Activated naive CD4-positive, alpha-beta T cell (primary cell): ENCODE measurements at places on chromosomes 6 and 20.

DNA sequence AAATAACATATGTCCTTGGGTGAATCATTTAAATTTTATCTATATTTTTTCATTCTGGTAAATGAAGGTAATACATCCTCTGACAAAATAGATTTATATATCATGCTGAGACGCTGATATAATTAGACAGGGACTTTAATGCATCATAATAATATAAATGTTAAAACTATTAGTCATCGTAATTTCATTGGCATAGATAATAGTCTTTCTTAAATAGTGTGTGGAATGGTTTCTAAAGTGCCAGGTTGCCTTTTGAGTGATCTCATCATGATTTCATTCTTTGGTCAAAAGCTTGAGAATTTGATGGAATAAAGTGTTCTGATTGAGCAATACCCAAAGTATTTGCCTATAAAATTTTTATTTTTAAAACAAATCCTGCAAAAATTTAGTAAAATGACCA is 43.2 kb upstream of the BMP5 start:
- no peak for DNase-seq

GRCh38 chr6:52754443-52754842 is 8.8 kb downstream of the GSTA2 start:
- DNase-seq = no peak

DNA sequence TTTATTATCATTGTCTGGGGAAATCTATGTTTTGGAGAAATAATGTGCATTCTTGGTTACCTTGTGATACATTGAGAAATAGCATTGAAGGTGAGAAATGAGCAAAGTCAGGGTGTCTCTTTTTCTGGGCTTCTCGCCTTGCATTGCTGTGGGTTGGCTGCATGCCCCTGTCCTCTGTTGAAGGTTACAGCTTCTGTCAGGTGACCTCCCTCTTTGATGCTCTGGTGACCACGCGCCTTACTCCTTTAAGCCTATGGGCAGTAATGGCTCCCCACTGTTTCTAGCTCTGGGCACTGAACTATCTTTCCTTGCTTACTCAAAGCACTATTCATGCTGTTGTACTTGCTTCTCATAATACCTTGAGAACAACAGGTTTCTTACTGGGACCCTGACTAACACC is 14.6 kb downstream of the ADGRB3 start:
- DNase-seq = no peak

- no peak for DNase-seq
Measured at GRCh38 chr6:134003542-134003951, 48.9 kb downstream of the SLC2A12 start.

GRCh38 chr6:110102411-110102810 is 77.1 kb downstream of the WASF1 start:
- DNase-seq = no peak

DNA sequence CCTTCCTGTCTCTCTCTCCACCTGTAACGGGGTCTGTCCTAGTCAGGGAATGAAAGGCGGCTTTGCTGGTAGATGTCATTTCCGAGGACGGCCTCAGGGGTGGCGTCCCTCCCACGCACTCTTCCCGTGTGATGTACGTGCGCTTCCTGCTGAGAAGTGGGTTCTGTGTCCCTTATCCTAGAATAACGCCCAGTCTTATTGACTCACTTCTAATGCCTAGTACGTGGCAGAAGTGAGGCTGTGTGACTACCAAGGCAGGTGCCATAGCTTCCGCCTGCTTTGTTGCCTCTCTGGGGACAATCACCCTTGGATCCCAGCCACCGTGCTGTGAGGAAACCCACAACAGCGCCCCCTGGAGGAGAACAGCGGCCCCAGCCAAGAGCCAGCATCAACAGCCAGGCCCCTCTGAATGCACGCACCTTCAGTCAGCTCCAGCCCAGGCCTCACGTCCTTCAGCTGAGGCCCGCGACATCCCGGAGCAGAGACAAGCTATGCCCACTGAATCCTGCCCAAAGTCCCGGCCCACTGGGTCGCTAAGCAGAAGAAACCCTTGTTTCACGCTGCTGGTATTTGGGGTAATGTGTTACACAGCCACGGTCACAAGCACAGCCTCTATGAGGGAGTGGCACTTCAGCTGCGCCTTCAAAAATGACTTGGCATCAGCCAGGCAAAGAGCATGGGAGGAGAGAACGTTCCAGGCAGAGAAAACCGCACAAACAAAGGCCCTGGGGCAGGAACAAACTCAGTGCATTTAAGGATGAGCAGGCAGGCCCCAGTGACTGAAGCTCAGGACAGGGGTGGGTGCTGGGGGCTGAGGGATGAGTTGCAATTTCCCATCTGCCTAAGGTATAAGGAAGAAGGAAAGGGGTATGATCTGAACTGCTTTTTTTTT is 224.2 kb downstream of the NFATC2 start:
- peak; percentile 14 for DNase-seq

GRCh38 chr20:24448170-24448569 is 21.3 kb upstream of the SYNDIG1 start:
- DNase-seq = no peak

DNA sequence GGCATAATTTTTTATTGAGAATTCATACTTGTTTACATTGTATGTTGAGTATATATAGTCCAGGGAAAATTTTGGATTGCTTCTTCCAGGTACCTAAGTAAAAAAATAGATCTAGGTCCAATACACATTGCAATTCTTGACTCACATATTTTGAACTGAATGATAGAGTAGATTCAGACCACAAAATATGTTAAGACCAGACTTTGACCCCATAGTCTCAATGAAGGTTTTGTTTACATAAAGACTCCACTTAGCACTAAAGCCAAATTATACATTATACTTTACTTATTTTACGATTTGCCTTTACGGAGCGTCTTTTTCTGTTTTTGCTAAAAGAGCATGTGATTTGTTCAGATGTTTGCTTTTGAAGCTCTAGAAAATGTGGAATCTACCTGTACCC is 144.1 kb upstream of the PTCHD4 start:
- no peak for DNase-seq

- DNase-seq = no peak
Measured at GRCh38 chr20:61608275-61609085, 356.4 kb downstream of the CDH4 start.

GRCh38 chr20:53613748-53614147 is 20.1 kb upstream of the ZNF217 start:
- DNase-seq = no peak

GRCh38 chr6:38937839-38938613 is 110.6 kb upstream of the GLP1R start:
- no peak for DNase-seq

- no peak for DNase-seq
Measured at GRCh38 chr20:43939762-43940121, 25.1 kb downstream of the TOX2 start.

GRCh38 chr6:93974332-93974731 is 555.0 kb upstream of the EPHA7 start:
- no peak for DNase-seq

DNA sequence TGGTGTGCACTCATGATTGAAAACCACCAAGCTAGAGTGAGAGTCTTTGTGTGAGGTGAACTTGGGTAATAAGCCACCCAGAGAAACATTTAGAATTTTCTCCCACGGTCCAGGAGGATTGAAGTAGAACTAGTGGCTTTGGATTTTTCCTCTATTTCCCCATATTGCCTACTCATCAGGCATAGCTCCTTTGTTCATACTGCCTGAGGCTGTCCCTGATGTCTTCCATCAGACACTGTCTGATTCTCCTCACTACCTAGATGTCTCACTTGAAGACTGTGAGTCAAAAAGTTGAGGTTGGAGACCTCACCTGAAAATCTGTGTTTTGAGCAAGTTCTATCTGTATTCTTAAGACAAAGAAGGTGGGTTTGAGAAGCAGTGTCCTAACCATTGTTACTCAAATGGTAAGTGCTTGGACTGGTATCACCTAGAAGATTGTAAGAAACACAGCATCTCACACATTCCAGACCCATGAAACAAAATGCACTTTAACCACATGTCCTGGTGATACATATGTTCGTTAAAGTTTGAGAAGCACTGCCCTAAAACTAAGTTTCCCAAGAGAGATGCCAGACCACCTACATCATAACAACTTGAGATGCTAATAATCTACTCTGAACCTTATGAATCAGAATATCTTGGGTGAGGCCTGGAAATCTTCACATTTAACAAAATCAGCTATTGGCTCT is 523.4 kb upstream of the BTBD3 start:
- no peak for DNase-seq

- no peak for DNase-seq
Measured at GRCh38 chr20:8811801-8812594, 256.9 kb upstream of the PLCB4 start.

GRCh38 chr6:152204591-152204990 is 397.1 kb downstream of the ESR1 start:
- DNase-seq = no peak

DNA sequence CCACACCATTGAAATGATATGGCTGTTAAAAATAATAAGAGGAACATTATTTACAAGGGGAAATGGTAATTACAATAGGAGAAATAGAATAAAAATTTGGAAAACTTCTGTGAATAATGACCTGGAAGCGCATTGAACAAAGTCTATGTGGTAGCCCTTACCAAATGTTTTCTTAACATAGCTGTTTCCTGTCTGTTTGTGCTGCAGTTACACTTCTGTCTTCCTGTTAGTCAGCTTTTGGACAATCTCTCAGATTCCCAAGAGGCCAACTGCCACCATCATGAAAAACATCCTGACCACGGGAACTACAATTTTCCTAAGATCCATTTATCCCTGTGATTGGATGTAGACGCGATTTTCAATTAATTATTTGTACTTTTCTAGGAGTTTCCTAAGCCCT is 754.4 kb upstream of the MARCKS start:
- no peak for DNase-seq

DNA sequence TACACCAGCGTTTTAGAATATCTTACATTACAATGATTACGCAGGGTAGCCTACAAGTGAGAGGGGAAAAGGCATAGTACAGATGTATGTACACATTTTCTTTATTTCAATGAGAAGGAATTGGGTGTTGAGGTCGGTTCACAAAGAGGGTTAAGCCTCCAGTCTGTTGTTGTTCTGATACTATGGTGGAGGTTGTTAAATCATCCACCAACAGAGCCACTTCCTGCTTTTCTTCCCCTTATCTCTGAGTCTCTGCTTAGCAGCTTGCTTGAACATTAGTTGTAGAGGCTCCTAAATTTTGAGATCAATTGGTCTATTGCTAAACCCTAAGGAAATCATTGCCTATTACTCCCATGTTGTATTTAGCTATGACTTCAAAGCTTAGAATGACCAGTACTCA is 7.3 kb downstream of the RGS17 start:
- DNase-seq = no peak

- no peak for DNase-seq
Measured at GRCh38 chr6:27209659-27210269, 37.7 kb upstream of the PRSS16 start.

DNA sequence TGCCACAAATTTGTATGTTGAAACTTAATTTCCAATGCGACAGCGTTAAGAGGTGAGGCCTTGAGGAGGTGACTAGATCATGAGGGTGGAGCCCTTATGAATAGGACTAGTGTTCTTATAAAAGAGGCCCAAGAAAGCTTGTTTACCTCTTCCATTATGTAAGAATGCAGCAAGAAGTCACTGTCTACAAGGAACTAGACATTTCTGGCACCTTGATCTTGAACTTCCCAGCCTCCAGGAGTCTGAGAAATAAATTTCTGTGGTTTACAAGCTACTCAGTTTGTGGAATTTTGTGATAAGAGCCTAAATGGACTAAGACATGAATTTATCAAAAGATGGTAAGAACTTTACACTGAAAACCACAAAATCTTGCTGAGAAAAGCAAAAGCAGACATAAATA is 173.6 kb upstream of the SGK1 start:
- DNase-seq = no peak

- no peak for DNase-seq
Measured at GRCh38 chr6:5412017-5412416, 150.7 kb downstream of the FARS2 start.

GRCh38 chr6:38146021-38146733 is 326.6 kb downstream of the ZFAND3 start:
- no peak for DNase-seq

- no peak for DNase-seq
Measured at GRCh38 chr20:952196-952795, 36.2 kb upstream of the ANGPT4 start.

- no peak for DNase-seq
Measured at GRCh38 chr20:62358171-62359042, 8.7 kb downstream of the LAMA5 start.

DNA sequence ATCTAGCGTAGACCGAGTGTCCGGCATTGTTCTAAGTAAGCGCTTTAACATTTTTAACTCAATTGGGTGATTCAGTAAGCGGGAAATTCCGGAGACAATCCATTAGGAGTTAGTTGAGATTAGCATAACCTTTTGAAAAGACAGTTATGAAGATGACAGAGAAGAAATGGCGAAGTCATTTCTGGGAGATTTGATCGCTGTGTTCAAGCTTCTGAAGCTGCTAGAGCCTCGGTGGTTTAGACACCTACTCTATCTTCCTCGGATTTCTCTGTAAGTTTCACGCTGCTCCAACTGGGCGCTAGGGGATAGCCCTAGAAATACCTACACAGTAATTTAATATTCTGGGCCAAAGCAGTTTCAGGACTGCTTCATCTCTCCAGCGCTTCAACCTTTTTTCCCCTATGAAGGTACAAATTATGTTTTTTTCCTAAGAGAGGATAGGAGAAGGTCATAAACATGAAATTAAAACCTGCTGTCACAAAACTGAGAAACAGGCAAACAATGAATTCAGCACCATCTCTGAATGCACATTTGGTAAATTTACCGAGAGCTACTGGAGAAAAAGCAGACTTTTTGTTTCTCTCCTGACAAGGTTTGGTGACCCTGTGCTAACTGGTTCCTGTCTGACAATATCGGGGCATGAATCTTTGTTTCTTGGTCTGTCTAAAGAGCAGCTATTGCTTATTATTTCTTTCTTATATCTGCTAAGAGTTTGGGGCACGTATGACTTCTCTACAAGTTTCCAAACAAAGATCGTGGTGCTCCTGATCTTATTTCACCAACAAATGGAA is 22.4 kb downstream of the ZNF311 start:
- no peak for DNase-seq

- DNase-seq = no peak
Measured at GRCh38 chr6:30991891-30992290, 8.4 kb downstream of the MUC21 start.

GRCh38 chr6:32830017-32830416 is 8.5 kb downstream of the TAP2 start:
- DNase-seq = no peak

GRCh38 chr6:148509800-148510581 is 167.4 kb downstream of the SASH1 start:
- DNase-seq = no peak

GRCh38 chr6:32844839-32845383 is 1.1 kb upstream of the PSMB8 start:
- DNase-seq = no peak

GRCh38 chr20:19465536-19465935 is 253.1 kb downstream of the SLC24A3 start:
- no peak for DNase-seq

- no peak for DNase-seq
Measured at GRCh38 chr20:61799394-61799923, 266.2 kb downstream of the TAF4 start.

DNA sequence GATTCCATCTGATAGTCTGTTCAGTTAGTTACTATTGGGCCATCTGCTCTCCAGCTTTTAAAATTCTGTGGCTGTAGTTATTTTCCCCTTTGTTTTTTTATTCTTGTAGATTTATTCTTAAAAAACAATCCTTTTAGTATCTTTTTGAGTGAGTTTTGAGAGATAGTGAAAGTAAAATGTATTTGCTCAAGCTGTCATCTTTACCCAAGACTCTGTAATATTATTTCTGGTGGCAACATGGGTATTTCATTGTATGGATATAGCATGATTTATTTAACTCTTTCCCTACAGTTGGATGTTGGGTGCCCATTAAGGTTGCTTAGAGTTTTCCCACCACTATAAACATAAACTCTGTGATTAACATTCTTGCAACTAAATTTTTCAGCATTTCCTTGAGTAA is 24.6 kb downstream of the STK4 start:
- DNase-seq = no peak
